Activated T-helper 2 cell treated with anti-CD3 and anti-CD28 coated beads, Interferon-gamma antibody, Interleukin-2, Interleukin-4, amounts not matched to agents 10 μg/mL and 5 μg/mL and 100 μg/mL, durations not matched to agents 14 hours and 24 hours and 36 hours (primary cell): ENCODE measurements at places on chromosomes 1 and 21. TPM values are rescaled to one million over a fixed set of nuclear protein-coding genes. Genes with fewer than 3 reads are reported as not detected.

- DNase-seq = no peak
These were observed 55.9 kb upstream of the ATP5PO start for GRCh38 chr21:33971492-33972013.

GRCh38 chr1:25948641-25949040 is 42.4 kb upstream of the STMN1 start:
- DNase-seq = no peak

The SH2D2A gene
- 453 and 474 TPM in 2 replicates for total RNA-seq

The COL8A2 gene
- total RNA-seq = not detected in 2 replicates

The GIPC2 gene
- total RNA-seq = 0.07 and 0.09 TPM in 2 replicates

The WDR64 gene
- not detected in 2 replicates for total RNA-seq

The AIRE gene
- not detected in 2 replicates for total RNA-seq

- no peak for DNase-seq
These were observed 2.6 kb downstream of the MTF2 start for GRCh38 chr1:93081716-93082115.

GRCh38 chr1:238624776-238625175 is 734.1 kb upstream of the ZP4 start:
- DNase-seq = no peak

DNA sequence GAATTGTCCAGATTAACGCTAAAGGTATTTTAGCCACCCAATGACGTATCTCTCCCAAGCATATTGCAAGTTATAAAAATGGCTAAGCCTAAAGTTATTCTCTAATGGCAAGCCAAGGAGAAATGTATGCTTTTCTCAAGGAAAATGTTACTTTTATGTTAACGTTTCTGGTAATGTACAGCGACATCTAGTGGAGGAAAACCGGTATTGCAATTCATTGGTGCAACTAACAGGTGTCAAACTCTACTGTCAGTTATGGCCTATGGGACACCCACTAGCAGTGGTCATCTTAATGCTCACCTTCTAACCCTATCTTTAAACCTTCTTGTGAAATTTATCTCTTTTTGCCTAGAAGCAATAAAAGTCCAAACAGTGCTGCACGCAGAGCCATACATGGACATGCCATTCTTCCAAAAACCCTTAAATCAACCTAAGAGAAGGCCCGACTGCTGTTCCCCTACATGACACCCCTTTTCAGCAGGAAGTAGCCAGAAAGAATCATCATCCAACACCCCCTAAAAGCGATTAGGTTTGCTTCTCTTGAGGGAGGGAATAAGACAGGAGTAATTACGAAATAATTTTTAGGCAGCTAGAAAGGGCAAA is 68.7 kb upstream of the LRIF1 start:
- DNase-seq = no peak

The INAVA gene
- total RNA-seq = not detected in 2 replicates

DNA sequence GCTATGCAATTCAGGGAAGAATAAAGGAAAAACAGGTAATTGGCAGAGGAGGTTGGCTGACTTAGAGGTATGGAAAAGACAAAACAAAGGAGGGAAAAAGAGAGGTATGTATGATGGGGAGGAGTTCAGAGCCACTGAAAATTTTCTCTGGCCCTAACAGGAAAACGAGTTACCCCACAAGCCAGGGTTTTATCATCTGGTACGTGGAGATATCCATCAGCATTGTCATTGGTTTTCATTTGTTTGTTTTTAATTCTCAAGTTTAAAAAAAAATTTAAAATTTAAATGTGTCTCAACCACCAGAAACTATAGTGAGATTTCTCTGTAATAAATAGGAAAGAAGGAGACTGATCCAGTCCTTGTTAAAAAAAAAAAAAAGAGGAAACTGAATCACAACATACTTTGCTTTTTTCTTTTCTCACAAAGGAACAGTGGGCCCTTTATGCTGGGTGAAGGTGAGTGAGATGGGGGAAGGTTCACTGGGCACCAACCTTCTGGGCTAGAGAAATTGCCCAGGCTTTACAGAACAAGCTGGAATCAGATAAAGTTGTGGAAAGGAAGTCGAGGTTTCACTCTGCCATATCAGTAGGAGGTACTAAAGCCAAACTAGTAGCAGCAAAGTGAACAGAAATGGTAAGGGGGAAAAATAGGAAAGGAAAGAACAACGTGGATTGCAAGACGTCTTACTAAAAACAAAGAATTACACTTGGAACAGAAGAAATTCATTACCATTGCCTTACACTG is 2.7 kb downstream of the IFNAR2 start:
- DNase-seq = no peak

DNA sequence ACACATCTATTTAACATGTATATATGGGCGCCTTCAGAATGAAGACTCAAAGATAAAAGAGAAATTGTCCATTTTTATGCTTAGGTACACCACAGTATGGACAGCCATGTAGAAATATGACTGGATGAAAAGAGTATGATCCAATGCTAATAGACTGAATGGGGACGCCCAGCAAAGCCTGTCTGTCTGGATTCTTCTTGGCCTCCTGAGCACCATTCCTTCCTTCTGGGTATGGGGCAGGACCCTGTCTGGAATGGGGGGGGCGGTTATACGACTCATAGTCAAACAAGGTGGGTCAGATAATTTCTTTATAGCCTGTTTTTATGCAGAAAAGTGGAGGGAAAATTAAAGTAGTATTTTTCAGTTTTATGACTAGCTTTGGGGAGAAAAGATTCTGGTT is 81.2 kb upstream of the ABCD3 start:
- DNase-seq = no peak

The DMBX1 gene
- total RNA-seq = not detected in 2 replicates

- no peak for DNase-seq
These were observed 143.1 kb upstream of the SLC45A1 start for GRCh38 chr1:8174807-8175206.

GRCh38 chr1:114509596-114510273 is 1.3 kb downstream of the TRIM33 start:
- DNase-seq = no peak

DNA sequence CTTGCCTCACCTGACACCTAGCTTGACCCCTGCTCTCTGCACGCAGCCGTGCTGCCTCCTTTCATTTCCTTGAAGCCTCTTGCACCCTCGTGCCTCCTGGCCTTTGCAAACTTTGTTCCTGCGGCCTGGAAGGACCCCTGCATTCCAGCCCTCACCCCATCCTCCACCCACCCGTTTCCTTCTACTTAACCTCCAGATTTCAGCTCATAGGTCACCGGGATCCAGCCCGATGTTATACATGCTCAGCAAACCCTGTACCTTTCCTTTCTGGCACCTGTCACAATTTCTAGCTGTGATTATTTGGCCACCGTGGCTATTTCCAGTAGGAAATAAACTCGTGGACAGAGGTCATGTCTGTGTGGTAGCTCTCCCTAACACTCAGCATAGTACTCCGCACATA is 4.5 kb downstream of the EDARADD start:
- DNase-seq = no peak

- no peak for DNase-seq
These were observed 6.8 kb upstream of the CDC42 start for GRCh38 chr1:22045604-22046228.

DNA sequence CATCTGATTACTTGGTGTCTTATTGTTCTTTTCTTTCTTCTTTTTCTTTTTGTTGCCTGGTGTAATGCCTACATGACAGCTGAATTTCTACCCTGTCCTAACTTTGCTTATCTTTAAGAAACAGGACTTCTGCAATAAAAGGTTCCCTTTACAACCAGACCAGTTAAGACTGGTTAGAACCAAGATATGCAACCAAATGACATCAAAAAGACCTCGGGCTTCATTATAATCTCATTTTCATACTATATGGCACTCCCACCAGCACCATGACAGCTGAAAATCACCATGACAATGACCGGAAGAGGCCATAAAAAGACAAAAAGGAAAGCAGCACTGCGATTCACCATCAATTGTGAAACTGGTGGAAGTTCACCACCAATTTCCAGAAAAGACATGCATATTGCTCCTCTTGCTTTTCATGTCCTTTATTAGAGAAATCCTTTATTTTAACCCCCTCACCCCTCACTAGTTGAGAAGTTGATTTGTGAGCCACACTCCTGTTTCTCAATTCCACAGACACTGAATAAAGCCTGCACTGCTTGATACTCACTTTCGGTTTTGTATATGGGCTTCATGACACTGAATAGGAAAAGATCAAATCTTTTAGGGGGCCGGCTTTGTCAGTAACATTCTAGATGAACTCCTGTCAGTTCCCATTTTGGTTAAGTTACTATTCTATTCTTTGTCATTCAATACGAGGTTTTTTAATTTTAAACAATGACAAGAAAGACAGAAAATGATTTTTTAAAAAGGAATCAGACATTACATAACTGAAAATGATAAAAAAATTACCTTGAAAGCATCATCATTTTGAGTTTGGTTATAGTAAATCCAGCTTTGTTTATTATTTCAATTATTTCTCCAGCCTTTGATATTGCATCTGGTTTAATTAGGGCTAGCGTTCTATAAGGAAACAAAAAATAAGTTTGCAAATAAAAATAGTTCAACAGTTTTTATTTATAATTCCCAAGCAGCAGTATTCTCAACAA is 58.1 kb downstream of the NME7 start:
- DNase-seq = no peak

DNA sequence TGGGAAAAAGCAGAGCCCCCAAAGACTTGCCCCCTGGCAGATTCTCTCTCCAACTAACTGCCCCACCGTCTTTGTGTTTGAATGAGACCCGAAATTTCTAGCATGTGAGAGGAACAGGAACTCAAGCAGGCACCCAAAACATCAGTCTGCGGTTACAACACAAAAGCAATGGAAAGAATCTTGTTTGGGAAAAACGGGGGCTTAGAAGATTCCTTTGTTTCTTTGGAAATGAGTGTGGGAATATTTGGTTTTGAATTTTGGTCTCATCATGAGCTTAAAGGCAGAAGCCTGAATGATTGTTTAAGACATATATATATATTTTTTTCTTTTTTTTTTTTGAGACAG is 188.9 kb upstream of the TMEM51 start:
- DNase-seq = no peak

The CELA3B gene
- total RNA-seq = not detected in 2 replicates

The AGL gene
- 13.2 and 13.8 TPM in 2 replicates for total RNA-seq

The GJA4 gene
- total RNA-seq = not detected in 2 replicates

- DNase-seq = no peak
These were observed 28.3 kb upstream of the VASH2 start for GRCh38 chr1:212922016-212922415.

DNA sequence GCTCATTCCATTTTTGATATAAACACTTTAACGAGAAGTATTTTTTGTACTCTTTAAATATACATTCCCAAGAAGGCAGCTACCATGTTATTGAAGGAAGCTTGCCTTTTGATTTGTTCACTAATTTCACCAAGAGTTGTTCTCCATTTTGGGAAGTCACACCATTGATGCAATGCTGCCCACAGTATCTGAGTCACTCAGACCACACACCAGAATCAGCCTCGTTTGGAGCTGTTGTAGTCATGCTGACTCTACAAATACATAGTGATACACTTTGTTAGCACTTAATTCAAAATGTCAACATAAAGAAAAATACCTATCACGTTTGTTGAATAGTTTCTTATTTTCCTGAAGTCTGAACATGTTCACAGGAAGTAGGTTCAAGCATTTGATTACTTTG is 78.7 kb downstream of the PAPPA2 start:
- no peak for DNase-seq

DNA sequence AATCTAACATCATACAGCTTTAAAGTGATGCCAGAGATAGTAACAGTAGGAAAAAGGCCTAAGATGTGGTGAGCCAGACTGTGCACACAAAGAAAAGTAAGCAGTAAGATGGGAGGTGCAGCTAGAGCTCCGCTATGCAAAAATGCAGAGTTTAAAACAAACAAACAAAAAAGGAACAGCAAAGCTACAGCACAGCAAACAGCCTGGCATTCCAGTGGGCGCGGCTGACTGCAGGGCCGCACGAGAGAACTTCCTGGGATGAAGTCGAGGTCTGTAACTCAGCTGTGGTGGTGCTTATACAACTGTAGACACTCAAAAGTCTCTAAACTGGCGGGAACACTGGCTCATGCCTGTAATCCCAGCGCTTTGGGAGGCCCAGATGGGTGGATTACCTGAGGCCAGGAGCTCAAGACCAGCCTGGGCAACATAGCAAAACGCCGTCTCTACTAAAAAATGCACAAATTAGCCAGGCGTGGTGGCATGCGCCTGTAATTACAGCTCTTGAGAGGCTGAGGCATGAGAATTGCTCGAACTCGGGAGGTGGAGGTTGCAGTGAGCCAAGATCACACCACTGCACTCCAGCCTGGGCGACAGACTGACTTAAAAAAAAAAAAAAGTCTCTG is 30.1 kb downstream of the PRDM15 start:
- DNase-seq = no peak

DNA sequence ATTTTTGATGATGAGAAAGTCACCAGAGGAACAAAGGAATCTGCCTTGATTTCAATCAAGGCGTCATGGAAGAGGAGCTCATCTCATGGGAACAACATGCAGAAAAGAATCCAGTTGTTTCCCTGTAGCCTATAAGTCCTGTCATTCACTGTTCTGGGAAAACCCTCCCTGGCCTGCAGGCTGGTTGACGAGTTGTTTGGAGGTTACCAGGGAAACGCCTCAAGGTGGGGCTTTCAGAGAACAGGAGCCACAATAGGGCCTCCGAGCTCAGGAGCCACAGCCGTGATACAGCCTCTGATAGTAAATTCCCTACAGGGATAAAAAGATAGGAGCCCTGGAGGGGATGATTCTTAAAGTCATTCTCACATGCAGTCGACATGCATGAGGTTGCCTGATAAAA is 135.2 kb downstream of the PSMG1 start:
- no peak for DNase-seq

- no peak for DNase-seq
These were observed 97.6 kb downstream of the CC2D1B start for GRCh38 chr1:52268372-52268771.

- peak; percentile 5 for DNase-seq
These were observed 4.2 kb downstream of the GSTM4 start for GRCh38 chr1:109659997-109660690.

The SELP gene
- 0.16 and 0.25 TPM in 2 replicates for total RNA-seq

GRCh38 chr21:41359286-41359685 is 2.5 kb upstream of the MX2 start:
- DNase-seq = peak; percentile 7

The ZYG11A gene
- 0.30 and 0.37 TPM in 2 replicates for total RNA-seq

The C1QC gene
- not detected in 2 replicates for total RNA-seq

- DNase-seq = no peak
These were observed 88.2 kb downstream of the DMRTA2 start for GRCh38 chr1:50335036-50335435.

DNA sequence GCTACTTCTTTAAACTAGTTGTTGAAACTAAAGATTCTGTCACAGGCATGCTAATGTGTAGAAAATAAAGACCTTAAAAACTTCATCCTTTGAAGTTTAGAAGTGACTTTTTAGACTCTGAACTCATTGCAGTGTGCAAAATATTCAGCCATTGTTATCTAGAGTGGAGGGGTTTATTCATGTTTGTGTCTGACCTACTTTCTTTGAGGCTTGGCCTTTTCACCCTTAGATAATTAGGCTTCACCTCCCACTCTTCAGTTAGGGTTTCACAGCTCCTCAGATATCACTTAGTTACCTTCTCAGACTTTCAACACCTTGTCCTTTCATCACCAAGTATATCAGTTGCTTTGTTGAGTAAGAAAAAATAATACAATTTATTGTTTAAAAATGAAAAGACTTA is 75.9 kb downstream of the IVNS1ABP start:
- DNase-seq = no peak
